ENCODE measurements at places on chromosomes 6 and 20.

DNA sequence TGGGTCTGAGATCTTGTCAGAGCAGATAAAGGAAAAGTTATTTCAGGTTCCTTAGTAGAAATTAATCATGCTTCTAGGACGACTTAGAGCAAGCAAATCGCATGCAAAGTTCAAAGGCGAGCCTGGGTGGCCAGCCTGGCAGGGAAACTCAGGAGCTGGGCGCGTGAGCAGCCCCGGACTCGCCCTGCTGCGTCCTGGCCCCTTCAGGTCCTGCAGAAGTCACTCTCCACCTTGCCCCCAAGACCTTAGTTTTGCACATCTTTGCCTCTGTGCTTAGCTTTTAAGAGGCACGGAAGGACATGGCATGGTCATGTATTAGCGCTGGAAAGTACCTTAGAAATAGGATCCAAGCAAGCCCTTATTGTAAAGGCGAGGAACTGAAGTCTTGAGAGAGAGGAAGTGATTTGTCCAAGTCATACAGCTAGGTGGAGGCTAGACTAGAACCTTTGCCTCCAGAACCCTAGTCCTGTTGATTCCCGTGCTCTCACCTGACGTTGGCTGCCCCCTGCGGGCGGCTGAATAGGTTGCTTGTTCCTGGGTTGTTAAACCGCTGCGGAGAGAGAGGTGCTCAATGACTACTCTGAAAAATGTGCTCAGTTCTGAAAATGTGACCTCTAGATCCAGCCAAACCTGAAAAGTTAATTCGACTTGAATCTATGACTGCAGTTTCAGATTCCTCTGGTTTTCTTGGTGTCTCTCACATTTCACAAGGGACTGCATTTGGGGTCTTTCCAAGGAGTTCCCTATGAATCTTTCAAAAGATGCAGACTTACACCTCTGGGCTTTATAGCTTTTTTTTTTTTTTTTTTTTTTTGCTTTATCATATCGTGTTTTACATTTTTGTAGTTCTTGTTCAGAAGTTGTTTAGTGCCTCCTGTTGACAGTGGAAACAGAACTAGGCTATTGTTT is 2.7 kb downstream of the MYB start:
- no peak for DNase-seq

DNA sequence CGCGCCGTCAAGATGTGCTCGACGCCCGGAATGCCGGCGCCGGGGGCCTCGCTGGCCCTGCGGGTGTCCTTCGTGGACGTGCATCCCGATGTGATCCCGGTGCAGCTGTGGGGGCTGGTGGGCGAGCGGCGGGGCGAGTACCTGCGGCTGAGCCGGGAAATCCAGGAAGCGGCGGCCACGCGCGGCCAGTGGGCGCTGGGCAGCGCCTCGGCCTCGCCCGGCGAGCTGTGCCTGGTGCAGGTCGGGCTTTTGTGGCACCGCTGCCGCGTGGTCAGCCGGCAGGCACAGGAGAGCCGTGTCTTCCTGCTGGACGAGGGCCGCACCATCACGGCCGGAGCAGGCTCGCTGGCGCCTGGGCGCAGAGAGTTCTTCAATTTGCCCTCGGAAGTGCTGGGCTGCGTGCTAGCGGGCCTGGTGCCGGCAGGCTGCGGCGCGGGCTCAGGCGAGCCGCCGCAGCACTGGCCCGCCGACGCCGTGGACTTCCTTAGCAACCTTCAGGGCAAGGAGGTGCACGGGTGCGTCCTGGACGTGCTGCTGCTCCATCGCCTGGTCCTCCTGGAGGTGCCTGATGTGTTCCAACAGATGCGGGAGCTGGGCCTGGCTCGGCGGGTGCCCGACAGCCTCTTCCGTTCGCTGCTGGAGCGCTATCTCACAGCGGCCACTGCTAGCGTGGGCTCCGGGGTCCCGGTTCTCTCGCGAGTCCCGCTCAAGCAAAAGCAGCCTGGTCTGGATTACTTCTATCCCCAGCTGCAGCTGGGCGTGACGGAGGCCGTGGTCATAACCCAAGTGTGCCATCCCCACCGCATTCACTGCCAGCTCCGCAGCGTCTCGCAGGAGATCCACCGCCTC is 656 bp downstream of the TDRD6 start:
- DNase-seq: no peak

GRCh38 chr6:20816126-20816525 is 281.9 kb downstream of the CDKAL1 start:
- no peak for DNase-seq

- DNase-seq: no peak
Observed at GRCh38 chr20:13638162-13638495, 603 bp downstream of the TASP1 start.

DNA sequence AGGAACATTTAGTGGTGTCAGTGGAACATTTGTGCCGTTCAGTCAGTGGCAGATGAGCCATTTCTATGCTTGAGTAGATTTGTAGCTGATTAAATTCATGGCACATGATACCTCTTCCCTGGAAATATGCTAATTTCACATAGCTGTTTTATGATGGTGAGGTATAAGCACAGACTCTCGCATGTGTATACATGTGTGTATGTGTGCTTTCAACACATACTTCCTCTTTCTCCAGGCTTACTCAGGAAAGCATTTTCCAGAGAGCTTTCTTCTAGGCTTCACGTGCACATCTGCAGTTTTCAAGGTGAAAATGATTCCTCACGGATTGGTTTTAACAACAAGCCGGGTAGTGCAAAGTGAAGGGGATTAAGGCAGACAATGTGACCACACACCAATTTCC is 396.5 kb downstream of the HDGFL1 start:
- no peak for DNase-seq

DNA sequence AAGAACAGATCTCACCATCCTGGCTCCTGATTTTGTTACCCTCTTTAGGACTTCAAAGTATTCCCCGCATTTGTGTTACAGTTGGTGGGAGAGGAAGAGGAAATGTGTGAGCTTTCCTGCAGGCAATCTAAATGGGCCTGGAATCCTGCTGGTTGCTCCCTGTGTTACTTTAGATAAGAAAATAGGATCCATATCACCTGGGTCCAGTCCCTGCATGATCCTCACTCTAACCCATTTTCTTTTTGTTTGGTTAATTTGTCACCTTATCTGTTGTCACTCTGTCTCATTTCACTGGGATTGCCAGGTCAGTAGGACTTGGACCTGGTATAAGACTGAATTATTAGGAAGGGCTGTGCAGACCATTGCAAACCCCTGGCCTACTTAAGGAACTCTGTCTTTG is 175.9 kb upstream of the GJE1 start:
- DNase-seq: no peak

DNA sequence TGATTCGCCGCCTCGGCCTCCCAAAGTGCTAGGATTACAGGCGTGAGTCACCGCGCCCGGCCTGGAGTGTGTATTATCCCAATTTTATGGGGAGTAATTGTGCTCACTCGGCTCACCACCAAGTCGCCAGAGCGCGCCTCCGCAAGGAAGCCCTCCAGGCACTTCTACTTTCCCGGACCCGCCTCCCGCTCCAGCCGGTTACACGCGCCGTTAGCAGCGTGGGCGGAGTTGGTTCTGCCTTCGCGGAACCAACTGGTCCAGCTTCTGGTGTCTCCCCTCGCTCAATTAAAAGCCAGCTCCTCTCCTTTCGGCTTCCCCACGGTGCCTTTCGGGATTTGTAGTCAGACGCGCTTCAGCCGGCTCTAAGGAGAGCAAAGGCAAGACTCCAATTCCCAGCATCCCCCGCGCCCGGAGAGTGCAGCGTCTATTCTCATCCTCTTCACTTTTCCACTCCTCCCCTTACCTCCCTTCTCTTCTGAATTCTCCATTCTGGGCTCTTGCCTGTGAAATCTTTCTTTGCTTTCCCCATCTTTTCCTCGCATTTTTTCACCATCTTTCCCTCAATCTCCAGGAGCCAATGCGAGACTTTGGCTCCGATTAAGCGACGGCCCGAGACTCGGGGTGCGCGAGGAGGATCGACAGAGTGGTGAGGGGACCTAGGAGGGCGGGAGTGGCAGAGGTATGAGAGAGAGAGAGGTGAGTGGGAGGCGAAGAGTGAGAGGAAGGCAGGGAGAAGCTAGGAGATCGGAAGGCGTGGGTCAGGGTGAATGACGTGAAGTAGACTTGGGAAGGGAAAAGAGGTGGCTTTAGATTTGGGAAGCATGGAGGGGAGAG is at the start of gene GTF2H4:
GTF2H4 (plus strand) TSS at position 450 of the 834 bp plus-strand sequence.
- DNase-seq: peak; percentile 96

DNA sequence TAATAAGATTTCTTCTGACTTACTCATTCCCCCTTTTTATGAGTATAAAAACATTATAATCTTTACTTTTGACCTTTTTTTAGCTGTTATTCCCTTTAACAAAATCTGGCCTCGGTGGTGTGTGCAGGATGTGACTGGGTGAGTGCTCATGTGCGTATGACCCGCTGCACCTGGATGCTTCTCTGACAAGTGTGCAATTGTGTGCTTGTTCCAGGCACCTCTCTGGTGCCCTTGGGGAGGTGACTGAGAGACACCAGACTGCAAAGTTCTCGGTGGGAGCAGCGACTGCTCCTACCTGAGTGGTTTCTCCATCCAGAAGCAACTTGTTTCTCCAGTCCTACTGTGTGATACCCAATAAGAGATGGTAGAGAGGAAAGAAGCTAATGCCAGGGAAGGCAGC is 65.0 kb downstream of the ISM1 start:
- DNase-seq: no peak

- DNase-seq: peak; percentile 18
Observed at GRCh38 chr20:36367907-36368799, 62.0 kb downstream of the DLGAP4 start.

- no peak for DNase-seq
Observed at GRCh38 chr20:15921930-15922329, 651.3 kb downstream of the KIF16B start.

DNA sequence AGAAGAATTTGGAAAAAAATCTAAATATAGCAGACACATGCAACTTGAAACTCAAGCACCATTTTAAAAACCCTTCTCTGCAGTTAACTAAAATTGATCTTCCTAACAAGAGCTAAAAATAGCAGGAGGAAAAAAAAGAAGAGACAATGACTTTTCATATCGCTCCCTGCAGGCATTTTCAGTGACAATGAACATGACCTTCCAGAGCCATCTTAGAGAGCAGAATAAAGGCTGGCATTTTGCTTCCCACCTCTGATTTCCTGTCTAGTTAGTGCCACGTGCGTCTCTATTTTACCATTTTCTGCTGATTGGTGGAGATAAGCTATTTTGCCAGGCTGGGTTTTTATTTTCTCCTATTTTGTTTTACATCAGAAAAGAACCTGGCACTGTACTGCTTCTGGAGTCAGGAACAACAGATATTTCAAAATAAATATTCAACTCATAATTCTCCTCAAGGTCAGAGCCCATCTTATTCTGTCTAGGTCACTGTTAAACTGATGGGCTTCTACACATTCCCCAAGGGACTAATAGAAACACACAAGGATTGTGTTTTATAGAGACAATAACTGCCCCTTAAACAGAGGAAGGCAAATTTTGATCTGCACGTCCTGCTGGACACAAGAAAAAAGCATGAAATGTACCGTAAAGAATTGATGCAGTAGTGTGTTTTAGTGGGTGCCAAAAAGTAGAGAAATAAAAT is 70.2 kb upstream of the ENPP5 start:
- no peak for DNase-seq

DNA sequence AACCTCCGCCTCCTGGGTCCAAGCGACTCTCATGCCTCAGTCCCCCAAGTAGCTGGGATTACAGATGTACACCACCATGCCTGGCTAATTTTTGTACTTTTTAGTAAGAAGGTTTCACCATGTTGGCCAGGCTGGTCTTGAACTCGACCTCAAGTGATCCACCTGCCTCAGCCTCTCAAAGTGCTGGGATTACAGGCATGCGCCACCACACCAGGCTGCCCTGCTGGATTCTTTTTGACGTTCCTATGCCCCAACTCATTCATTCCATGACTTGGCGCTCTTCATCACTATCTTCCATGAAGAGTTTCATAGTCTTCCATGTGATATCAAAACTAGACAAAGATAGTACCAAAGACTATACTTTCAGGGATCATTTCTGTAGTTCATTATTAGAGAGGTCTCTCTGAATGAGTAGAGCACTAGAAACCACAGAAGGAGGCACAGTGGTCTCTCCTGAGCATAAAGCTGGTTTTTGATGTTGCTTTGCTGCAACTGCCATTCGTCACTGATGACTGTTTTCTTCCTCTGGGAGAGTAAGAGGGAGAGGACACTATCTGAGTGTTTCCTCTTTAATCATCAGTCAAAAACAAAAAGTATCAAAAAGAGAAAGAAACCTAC is 23.5 kb downstream of the DNAAF9 start:
- DNase-seq: no peak

DNA sequence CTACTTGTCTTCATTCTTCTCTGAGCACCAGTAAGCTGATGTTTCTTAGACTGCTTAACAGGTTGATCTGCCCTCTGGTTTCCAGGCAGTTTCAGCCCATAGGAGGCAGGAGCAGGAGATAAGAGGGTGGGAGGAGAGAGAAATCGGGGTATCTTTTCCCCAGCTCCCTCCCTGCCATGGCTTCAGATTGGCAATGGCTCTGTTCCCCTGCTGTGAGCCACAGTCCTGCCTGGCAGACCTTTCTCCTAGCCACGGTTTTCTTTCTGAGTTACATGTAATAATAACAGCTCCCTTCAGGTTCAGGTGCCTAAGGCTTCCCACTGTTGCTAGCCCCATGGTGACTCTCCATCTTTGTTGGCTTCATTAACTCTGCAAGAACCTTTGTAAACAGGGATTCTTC is 115.3 kb downstream of the CD83 start:
- no peak for DNase-seq

DNA sequence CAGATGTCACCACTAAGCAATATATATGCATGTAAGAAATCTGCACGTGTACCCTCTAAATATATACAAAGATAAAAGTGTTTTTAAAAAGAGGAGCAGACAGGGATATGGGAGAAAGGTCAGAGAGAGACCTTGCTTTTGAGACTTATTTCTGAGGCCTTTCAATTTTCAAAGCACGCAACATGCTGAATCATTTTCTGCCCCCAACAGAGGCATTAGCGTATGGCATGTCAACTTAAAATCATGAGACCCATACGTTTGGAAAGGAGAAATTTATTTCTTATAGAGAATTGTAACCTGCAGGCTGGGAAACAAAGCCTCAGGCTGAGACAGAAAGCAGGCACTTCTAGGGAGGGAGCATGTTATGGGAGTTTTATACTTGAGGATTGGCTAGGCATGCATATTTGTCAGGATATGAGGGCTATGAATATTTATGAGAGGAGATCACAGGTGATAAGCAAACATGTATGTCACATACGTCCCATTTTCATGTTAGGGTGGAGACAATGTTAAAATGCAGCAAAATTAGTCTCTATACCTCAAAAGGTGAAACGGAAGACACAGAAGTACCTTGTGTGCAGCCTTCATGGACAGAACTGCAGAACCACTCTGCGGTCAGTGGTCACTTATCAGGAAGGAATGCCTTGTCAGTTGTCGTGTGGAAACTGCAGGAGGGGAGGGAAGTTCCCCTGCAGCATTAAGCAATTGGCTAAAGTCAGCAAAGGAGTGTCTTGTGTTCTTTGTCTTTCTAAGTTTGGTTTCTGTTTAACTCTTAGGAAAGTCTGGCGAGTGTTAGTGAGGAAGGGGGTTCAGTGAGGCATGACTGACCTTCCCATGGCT is 6.3 kb upstream of the GABRR2 start:
- DNase-seq: no peak

GRCh38 chr6:144327081-144327480 is 41.9 kb downstream of the UTRN start:
- no peak for DNase-seq

- DNase-seq: no peak
Observed at GRCh38 chr6:133474516-133474915, 233.4 kb downstream of the EYA4 start.
